ENCODE measurements at places on chromosomes 3 and 15.

DNA sequence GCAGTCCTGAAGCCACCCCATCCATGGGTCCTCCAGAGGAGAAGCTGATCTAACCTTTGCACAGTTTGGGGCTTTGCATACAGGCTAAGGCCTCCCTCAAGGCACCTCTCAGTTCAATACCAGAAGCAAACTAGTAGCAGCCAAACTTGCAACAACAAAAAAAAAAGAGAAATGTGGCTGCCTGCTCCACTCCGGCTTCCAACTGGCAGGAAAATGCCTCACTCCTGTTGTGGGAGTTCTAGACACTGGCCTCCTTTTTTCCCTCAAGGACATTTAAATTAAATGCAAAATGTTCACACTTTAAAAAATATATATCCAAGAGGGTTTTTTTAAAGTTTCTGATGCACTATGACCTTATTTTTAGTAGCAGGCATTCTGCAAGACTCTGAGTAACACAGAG, 216.0 kb upstream of the TPM1 start:
- DNase-seq = no peak

- no peak for DNase-seq
These were observed 82.3 kb downstream of the TNIK start for GRCh38 chr3:171377859-171378258.

GRCh38 chr3:197406266-197406665, 107.9 kb upstream of the DLG1 start:
- DNase-seq = peak; percentile 56

- DNase-seq = no peak
These were observed 280.6 kb downstream of the LPP start for GRCh38 chr3:188434594-188434993.

GRCh38 chr3:197539651-197540051, 16.1 kb downstream of the BDH1 start:
- no peak for DNase-seq

DNA sequence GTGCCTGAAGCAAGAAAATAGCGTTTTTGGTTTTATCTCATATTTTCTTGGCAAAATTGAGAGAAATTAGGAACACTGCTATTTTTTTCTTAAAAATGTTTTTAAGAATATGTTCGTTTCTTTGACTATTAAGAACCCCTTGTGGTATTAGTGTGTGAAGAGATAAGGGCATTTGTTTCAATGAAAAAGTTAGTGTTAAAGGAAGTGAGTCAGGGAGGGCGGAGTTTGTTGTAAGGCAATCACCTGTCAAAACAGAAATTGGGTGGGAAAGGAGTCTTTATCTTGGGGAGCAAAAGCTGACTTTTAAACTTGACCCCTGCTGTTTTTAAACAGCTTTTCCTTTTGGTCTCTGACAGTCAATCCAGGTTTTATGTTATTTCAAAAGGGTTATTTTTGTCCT, 4.2 kb downstream of the RAP2B start:
- no peak for DNase-seq

DNA sequence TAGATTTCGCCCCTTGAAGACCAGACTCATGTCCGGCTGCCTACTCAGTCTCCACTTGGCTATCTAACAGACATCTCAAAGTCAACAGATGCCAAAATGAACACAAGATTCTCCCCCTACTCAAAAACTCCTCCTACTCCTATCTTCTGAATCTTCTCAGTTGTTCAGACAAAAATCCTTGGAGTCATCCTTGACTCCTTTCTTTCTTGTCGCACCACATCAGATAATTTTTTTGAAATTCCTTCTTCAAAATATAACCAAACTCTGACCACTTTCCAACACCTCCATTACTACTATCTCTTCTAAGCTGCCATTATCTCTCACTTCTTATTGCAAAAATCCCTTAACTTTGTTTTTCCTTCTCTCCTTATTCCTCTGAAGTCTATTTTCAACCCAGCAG, 141.9 kb upstream of the SLC7A14 start:
- no peak for DNase-seq

- no peak for DNase-seq
These were observed 26.0 kb downstream of the SORD start for GRCh38 chr15:45048794-45049631.

- no peak for DNase-seq
These were observed 21.7 kb upstream of the ABHD10 start for GRCh38 chr3:111956995-111957734.

- DNase-seq = no peak
These were observed 17.8 kb upstream of the FGF12 start for GRCh38 chr3:192745150-192745549.

- peak; percentile 87 for DNase-seq
These were observed 1.5 kb downstream of the SNRPN start for GRCh38 chr15:24956111-24956838.

DNA sequence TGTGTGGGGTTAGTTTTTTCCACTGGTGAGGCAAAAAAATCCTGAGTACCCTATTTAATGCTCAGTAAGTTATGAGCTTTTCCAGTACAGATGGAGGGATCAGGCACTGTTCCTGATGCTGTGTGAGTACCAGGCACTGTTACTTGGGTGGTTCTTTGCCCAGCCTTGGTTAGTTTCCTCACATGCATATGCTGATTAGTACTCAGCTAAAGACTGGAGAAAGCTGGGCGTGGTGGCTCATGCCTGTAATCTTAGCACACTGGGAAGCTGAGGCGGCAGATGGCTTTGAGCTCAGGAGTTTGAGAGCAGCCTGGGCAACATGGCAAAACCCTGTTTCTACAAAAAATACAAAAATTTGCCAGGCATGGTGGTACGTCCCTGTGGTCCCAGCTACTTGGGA, 210.3 kb upstream of the SGO1 start:
- DNase-seq = no peak

- DNase-seq = no peak
These were observed 627.1 kb downstream of the ROBO1 start for GRCh38 chr3:79140708-79141107.

- DNase-seq = no peak
These were observed 105.3 kb downstream of the CHDH start for GRCh38 chr3:53740956-53741355.

GRCh38 chr3:192904632-192905289, 12.9 kb downstream of the MB21D2 start:
- no peak for DNase-seq

GRCh38 chr3:154023148-154023547, 98.0 kb upstream of the ARHGEF26 start:
- DNase-seq = no peak

- no peak for DNase-seq
These were observed 54.4 kb downstream of the EIF3J start for GRCh38 chr15:44591326-44591725.

- DNase-seq = peak; percentile 51
These were observed 24.5 kb upstream of the RAD18 start for GRCh38 chr3:8987645-8988383.

DNA sequence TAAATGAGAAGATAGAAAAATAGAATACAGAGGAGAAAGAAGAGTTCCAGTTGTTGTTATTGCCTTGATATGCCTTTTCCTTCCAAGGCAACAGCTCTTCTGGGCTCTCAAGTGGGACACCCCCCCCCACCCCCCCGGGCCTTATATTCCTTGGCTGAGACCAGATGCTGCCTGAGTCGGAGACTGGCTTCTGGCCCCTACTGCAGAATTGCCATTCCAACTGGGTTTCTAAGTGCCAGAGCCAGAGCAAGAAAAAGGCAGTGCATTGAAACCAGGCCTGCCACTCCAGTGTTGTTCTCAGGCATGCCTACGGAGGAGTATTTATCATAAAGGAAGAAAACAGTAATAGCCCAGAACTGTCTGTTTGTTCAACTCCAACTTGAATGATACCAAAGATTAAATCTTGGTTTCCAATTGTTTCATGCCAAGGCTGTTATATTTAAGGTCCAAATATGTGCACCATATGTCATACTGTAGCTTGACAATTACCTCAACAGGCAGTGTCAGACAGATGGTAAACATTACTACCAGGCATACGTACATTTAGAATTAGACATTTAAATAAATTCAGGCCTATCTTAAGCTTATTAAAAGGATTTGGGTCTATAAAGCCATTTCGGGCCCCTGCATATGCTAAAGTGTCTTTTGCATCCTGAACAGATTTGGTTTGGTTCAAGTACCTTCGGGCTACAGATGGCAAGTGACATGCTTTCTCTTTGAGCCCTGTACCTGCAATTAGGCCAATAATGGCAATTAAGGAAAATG, 209.9 kb upstream of the SEMA6D start:
- DNase-seq = no peak

DNA sequence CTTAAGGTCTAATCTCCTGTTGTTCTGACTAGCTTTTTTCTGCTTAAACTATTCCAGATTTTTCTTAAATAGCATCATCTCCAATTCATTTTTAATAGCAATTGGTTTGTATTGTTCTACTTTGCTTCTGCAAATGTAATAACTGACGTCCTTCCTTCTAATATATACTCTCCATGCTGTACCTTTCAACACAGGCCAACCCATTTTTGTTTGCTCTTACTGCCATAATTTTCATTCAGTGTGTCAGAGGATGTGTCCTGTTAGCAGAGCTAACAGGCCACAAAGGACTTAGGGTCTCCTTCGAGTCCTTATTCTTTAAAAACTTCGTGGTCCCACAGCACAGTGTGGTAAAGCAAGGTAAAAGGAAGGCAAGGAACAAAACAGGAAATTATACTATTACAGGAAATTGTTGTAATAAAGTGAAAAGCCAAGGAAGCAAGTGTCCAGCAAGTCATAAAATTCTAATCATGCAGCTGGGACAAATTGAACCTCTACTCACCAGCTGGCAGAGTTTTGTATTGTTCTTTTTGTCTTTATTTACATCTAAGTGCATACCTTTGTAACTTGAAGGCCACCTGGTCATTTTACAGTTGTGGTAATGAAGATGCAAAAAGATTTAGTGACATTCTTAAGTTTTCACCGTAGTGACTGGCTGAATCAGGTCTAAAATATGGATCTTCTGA, 64.9 kb upstream of the ZBTB20 start:
- DNase-seq = no peak

GRCh38 chr15:39602143-39602542, 21.3 kb downstream of the THBS1 start:
- no peak for DNase-seq

DNA sequence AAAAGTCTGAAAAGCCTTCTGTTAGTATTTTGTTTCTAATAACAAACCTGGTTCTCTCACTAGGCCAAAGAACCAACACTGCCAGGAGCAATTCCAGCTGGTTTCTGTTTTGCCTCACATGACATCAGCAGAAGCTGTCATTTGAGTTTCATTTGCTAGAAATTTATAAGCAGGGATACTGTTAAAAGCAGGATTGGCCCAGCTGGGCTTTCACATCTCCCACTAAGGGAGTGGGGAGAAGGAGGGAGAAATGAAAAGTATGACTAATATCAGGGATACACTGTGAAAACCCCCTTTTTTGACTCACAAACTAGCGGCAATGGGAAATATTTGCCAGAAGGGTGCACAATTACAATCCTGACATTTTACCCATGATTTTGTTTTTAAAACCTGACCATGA, 5.3 kb downstream of the CCDC80 start:
- peak; percentile 77 for DNase-seq
